ENCODE measurements at places on chromosomes 3 and 15.
A peak's percentile ranks its signal among the peaks of the same experiment; 100 is the strongest.

DNA sequence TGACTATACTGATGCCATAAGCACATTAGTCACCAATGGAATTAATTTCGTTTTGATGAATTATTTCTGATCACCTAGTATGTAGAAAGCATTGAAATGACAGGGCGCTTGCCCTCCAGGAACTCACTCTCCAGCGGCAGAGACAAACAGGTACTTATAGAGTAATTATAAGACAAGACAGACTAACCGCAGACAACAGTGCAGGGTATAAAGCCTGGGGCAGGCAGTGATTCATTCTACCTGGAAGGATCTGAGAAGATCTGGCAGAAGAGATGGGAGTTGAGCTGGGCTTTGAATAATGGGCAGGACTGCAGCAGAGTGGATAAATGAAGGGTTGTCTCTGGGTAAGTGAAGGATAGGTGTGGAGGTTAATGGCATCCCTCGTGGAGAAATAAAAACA is 331.8 kb downstream of the FGF12 start:
- no peak for DNase-seq

DNA sequence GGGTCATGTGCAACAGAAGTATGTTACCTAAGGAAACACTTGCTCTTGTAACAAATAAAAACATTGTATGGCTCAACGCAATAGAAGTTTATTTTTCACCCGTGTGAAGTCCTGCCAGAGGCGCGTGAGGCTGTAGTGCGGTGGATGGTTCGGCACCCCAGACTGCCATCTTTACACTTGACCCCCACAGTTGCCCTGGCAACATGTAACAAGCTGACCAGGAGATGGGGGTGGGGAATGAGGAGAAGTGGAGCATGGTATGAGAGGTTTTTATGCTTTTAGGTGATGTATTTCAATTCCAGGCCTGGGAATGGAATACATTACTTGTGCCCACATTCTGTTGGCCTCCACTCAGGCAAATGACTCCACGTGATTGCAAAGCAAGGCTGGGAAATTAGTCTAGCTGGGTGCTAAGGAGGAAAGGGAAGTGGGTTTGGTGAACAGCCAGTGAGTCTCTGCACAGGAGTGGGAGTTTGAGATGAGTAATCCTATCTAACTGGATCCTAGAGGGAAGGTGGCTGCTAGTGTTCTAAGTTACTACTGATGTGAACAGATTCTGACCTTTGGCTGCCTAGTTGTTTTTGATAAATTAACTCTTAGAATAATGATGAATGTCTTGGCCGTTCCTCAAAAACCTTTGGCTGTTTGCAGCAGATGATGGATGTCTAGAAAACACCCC is 33.8 kb upstream of the GREM1 start:
- no peak for DNase-seq

- no peak for DNase-seq
Measured at GRCh38 chr3:139288266-139288821, 55.5 kb upstream of the MRPS22 start.

DNA sequence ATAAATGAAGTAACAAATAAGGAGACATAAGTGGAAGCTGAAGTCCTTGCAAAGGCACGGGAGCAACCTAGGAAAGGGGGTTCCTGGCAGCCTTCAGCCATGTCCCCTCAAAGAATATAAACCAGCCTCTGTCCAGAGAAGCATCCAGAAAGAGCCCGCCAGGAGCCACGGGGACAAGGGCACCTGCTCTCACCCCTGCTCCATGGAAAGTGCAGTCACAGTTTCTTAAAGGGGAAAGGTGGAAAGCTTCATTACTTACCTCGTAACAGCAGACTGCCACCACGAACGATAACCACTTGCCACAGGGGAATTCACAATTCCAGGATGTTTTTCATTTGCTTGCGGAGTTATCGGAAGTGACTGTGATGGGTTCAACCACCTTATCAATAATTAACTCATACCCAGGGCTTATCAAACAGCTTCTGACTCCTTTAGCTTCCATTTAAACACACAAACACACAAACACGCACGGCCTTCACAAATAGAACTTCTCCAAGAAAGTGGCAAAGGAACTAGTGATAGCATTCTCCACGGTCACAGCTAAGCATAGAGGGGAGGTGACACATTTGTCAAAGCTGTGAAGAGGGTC is 134.2 kb upstream of the IGF1R start:
- DNase-seq: no peak

DNA sequence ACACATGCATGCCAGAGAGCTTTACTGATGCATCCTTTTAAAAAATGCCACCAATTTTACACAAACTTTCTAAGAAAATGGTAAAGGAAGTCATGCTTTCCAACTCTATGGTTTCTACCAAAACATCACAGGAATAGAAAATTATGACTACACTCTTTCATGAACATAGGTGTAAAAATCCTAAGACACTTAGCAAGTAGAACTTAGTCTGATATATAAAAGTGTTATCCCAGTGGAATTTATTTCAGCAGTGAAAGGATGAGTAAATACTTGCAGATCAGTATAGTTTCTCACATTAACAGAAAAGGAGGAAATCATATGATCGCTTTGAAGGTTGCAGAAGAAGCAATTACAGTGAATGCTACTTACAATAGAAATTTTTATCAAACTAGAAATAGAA is 43.4 kb downstream of the MCTP2 start:
- DNase-seq: no peak

DNA sequence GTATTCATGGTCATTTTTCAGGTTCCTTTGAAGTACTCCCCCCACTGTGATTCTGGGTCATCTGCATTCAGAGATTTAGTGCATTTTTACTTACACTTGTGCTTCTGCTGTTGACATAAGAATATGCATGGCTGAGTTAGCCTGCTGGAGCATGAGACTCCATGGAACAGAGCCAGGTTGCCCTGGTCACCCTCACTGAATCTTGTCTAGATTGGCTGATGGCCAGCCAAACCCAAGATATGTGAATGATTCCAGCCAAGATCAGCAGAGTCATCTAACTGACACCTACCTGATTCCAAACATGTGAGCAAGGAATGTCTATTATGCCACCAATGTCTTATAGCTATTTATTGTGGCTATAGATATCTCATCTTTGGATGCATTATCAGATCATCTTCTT is 25.1 kb downstream of the DTWD1 start:
- no peak for DNase-seq

- no peak for DNase-seq
Measured at GRCh38 chr15:46956456-46956855, 760.8 kb upstream of the SEMA6D start.

- no peak for DNase-seq
Measured at GRCh38 chr3:134242649-134243617, 7.7 kb downstream of the RYK start.

- DNase-seq: no peak
Measured at GRCh38 chr3:126129398-126129891, 45.5 kb upstream of the SLC41A3 start.

GRCh38 chr15:29590701-29591100 is 231.6 kb downstream of the TJP1 start:
- DNase-seq: no peak

- no peak for DNase-seq
Measured at GRCh38 chr3:46184469-46184868, 23.6 kb downstream of the CCR1 start.

- DNase-seq: peak; percentile 44
Measured at GRCh38 chr3:59872128-59872527, 822.3 kb upstream of the CFAP20DC start.

- DNase-seq: no peak
Measured at GRCh38 chr3:62605413-62606068, 232.2 kb upstream of the FEZF2 start.

DNA sequence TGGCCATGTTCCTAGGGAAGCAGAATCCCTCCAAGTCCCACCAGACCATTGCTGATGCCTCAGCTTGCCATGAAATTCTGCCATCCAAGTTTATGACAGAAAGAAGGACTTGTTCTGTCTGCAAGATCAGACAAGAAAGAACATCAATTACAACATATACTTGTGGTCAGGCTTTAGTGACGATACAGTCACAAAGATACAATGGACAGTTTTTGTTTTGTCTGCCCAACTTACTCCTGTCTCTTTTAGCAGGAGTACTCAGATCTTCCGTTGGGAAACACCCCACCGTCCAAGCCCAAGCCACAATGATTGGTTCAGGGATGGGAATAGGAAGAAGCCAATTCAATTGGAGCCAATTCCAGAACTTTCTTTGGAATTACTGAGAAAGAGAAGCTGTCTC is 15.7 kb downstream of the KLHL6 start:
- DNase-seq: no peak

DNA sequence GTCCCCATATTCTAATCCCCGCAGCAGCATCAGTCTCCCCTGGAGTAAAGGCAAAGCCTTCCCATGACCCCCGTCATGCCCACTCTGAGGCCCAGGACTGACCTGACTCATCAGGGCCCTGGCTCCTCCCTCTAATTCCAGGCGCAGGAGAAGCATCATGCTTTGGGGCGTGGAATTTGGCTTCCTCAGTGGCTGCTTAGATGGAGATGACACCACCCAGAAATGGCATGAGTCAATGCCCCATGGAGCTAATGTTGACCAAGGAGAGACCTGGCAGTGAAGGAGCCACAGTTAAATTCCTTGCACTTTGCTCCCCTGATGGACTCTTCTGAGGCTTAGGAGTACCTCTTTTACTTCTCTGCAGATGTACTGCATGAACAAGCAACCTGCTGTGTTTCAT is 204.2 kb upstream of the PROK2 start:
- no peak for DNase-seq

GRCh38 chr15:75786575-75786947 is 56.7 kb upstream of the UBE2Q2 start:
- DNase-seq: peak; percentile 10

DNA sequence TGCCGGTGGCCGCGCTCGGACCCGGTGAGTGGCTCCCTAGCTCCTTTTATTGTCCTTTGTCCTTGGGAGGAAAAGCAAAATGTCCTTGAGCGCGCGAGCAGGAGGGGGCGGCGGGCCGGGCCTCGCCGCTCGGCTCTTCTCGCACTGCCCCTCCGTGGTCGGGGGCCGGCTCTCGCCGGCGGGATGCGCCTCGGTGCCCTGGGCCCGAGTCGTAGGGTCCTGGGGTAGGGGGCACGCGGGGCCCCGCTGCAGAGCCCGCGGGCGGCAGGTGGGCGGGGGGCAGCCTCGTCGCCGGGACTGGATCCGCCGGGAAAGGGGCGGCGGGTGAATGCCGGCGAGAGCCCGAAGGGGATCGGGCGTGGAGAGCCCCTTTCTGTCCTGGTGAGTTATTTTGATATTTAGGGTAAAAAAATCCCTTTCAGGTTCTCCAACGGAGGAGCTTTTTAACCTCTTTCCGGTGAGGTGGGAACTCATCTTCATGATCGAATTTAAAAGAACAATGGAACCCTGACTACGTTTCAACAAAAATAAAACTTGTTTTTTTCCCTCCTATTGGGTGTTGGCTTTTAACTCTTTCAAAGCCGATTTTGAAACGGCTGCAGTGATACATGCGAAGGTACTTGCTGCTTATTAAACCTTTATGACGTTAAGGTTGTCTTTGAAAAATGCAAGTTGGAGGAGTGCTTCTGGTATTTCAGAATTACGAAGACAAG is 16.8 kb upstream of the CHD2 start:
- peak; percentile 40 for DNase-seq

DNA sequence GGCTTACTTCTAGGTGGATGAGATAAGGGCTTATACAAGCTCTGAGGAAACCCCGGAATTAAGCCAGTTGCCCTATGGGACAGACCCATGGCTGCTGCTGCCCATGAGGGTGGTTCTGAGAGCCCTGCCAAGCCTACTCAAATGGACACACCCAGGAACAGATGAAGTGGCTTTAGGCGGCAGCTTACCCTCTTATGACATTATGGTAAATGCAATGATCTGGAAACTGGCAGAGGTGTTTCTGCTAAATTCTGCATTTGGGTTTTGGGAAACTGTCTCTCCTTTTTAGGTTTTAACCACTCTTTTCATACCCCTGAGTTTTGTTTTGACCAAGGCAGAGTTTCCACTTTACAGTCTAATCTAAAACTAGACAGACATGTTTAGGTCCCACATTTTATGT is 9.0 kb upstream of the ZBED2 start:
- DNase-seq: no peak

DNA sequence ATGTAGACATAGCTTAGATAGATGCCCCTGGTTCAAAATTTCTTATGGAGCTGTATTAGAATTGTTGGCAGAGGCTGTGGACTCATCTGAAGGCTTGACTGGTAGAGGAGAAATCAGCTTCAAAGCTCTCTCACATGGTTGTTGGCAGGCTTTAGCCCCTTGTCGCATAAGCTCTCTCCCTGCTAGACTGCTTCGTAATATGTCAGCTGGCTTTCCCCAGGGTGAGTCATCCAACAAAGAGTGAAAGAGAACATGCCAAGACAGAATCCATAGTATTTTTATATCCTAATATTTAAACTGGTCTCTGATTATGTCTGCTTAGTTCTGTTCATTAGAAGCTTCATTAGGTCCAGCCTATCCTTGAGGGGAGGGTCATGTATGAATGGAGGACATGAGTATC is 427.4 kb upstream of the NAALADL2 start:
- no peak for DNase-seq

- no peak for DNase-seq
Measured at GRCh38 chr15:47908950-47909670, 191.8 kb downstream of the SEMA6D start.

GRCh38 chr3:147007736-147008245 is 398.6 kb downstream of the ZIC4 start:
- no peak for DNase-seq

DNA sequence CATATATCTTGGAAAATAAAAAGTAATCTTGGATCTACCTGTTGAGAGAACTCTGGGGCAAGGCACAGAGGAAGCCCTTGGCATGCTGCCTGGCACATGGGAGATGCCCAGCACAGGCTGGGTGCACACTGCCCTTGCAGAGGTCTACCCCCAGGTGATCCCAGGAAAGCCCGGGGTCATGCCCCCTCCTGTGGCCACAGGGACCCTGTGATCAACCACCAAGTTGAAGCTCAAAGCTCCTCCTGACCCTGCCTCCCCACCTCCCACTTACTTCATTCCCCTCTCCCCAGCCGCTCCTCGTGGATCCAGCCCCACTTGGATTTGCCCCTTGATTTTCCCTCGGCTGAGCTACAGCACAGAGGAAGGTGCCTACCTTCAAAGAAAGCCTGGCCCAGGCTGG is 62.7 kb upstream of the LARS2 start:
- DNase-seq: no peak

- DNase-seq: no peak
Measured at GRCh38 chr3:64766440-64766839, 78.6 kb upstream of the ADAMTS9 start.

Data from HAP-1 (cell line).